ENCODE measurements at places on chromosomes 3 and 15. TPM values are rescaled to one million over a fixed set of nuclear protein-coding genes. Genes with fewer than 3 reads are reported as not detected.

GRCh38 chr15:59998950-59999611 lies 5.0 kb upstream of the FOXB1 start:
- DNase-seq, result no peak

DNA sequence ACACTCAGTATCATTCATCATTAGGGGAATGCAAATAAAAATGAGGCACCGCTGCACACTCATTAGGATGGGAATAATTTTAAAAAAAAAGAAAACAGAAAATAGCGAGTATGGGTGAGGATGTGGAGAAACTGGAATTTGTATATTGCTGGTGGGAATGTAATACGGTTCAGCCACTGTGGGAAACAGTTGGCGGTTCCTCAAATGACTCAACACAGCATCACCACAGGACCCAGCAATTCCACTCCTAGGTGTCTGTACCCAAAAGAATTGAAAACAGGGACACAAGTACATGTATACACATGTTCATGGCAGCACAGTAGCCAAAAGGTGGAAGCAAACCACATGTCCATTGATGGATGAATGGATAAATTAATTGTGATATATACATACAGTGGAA lies 35.2 kb upstream of the RFTN1 start:
- no peak for DNase-seq

GRCh38 chr3:11607816-11608215 lies 35.9 kb downstream of the VGLL4 start:
- DNase-seq, result no peak

GRCh38 chr15:99651023-99651807 lies 82.0 kb downstream of the LYSMD4 start:
- no peak for DNase-seq

C3orf70 gene
- polyA plus RNA-seq, result 7.6 TPM

DNA sequence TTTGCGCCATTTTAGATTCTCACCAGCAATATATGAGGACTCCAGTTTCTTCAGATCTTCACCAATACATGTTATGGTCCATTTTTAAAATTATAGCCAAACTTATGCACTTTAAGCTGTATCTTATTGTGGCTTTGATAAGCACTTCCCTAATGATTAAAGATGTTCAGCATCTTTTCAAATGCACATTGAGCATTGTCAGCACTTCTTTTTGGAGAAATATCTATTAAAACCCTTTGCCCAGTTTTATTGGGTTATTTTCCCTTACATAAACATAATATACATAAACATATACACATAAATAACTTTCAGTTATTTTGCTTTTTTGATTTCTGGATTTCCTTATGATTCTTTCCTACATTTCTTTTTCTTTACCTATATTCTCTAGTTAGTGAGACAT lies 83.8 kb downstream of the ROBO1 start:
- no peak for DNase-seq

GRCh38 chr15:45163508-45163856 lies 24.3 kb downstream of the SHF start:
- DNase-seq, result no peak

- no peak for DNase-seq
These were observed 3.8 kb downstream of the EIF2AK4 start for GRCh38 chr15:39937696-39938095.

DNA sequence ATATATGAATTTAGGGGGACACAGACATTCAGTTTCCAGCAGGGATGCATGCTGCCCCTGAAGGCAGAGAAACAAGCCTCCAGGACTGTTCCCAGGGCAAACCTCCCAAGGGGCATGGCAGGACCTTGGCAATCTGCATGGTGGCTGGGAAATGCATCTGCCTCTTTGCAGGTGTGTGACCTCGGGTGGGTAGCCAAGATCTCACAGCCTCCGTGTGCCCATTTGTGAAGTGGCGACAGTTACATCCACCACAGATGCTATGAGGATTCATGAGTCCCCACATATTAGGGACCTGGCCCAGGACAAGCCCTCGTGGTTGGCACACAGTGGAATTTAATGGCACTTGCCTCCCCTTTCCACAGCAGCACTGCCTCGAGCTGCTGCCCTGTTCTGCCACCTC lies 29.9 kb downstream of the SLC28A1 start:
- no peak for DNase-seq

DNA sequence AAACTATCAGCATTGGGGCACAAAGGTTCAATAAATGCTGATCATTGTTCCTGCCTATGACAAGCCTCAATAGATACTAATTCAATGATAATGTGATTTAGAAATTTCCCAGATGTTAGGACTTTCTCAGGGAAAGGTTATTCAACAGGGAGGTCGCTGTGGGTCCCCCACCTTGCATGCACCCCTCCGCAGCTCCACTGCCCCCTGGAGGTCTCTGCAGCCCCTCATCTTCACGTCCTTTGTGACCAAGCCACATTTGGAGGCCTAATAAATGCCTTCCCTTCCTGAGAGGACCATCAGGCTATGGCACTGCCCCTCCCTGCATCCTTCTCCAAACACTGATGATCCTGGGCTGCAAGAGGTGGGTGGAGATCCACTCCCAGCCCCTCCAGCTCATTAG lies 50.2 kb downstream of the NOX5 start:
- no peak for DNase-seq

- no peak for DNase-seq
These were observed 60.3 kb downstream of the RGMA start for GRCh38 chr15:93028632-93029213.

CFAP161 gene
- 0.56 TPM for polyA plus RNA-seq

ISL2 gene
- polyA plus RNA-seq, result not detected
